NCI-H146 (cell line): ENCODE measurements at places on chromosomes 6 and 20.

- DNase-seq, result no peak
Measured at GRCh38 chr6:130229645-130230044, 6.9 kb upstream of the SAMD3 start.

DNA sequence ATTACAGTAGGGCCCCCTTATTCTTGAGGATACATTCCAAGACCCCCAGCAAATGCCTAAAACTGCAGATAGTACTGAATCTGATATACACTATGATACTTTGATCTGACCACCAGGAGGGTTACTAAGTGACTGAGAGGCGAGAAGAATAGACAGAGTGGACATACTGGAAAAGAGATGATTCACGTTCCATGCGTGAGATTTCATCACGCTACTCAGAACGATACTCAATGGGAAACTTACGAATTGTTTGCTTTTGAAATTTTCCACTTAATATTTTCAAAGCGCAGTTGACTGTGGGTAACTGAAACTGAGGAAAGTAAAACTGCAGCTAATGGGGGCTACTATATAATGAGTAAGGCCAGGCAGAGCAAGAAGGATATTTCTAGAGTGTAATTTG lies 60.8 kb downstream of the STX11 start:
- no peak for DNase-seq

DNA sequence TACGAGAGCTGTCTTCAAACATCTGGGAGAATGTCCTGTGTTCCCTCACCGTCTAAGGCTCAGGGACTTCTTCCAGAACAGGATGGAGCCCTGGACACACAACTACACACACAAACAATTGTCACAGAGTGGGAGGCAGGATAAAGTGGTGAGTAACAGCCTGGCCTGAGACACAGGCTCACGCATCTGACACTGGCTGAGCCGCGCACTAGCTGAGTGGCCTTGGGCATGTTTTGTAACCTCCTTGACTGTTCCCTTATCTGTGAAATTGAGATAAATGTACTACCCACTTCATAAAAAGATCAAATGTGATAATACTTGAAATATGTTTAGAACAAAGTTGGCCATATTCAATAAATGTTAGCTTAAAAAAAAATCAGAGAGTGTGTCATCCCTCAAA lies 132.4 kb upstream of the ARMC2 start:
- no peak for DNase-seq

GRCh38 chr6:89132057-89132456 lies 13.8 kb upstream of the PM20D2 start:
- DNase-seq, result no peak

DNA sequence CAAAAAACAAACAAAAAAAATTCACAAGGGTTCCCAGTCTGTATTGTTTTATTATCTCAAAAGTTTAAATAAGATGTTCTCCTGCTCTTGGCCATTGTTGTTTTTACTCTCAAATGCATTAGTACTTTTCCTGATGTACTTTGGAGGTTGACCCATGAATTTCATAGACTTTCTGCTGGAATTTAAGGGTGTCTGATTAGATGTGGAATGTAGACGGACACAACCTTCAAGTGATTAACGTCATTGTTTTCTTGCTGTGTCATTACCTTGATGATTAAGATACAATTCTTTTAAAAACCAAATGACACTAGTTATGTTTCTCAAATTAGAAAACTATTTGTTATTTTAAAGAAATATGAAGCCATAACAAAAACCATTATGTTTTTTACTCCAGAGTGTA lies 421.4 kb upstream of the RUNX2 start:
- DNase-seq, result no peak

- DNase-seq, result no peak
Measured at GRCh38 chr6:163708466-163708865, 293.9 kb downstream of the QKI start.

DNA sequence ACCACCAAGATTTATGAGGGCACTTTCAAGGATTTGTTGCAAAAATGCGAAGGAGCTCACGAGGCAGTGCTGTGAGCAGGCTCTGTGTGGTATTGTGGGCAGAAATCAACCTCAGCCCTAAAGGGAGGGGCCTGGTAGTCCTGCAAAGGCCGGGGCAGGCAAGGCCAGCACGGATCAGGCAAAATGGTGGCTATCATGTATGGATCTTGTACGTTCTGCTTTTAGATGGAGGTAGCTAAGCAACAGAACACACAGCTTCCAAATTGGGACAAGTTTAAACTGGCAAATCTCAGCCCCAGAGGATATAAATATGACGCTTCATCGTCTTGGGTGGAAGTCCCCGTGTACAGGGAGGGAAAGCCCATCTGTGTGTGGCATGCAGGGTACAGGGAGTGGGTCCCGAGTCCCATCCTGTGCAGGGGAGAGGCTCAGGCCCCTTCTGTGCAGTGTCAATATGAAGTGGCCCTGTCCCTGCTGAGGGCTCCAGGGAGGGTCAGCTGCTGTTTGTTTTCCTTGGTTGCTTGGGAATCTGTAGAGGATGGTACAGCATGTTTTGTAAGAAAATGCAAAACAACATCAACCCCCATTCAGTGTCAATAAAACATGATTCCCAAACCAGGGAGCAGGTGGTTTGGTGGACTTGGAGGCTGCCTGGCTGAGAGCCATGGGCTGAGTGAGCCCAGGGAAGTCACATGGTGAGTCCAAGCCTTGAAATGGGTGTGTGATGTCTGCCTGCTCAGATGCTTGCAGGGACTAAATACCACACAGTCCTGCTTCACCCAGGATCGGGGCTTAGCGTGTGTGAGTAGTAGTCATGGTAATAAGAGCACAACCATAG lies 113.0 kb downstream of the SYCP2 start:
- peak; percentile 71 for DNase-seq

GRCh38 chr20:5592165-5592564 lies 158.0 kb upstream of the SHLD1 start:
- no peak for DNase-seq

GRCh38 chr6:187210-187861 lies 105.0 kb upstream of the DUSP22 start:
- DNase-seq, result no peak

DNA sequence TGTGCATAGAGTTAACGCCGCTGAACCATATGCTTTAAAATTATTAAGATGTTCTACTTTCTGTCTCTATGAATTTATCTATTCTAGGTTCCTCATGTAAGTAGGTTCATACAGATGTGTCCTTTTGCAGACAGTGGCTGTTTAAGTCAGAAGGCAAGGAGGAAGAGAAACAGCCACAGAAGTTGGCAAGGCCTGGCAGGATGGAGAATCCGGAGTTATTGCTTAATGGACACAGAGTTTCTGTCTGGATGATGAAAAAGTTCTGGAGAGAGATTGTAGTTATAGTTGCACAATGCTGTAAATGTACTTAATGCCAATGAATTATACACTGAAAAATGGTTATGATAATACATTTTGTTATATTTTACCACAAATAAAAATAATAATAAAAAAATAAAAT lies 283.6 kb upstream of the CNR1 start:
- no peak for DNase-seq

DNA sequence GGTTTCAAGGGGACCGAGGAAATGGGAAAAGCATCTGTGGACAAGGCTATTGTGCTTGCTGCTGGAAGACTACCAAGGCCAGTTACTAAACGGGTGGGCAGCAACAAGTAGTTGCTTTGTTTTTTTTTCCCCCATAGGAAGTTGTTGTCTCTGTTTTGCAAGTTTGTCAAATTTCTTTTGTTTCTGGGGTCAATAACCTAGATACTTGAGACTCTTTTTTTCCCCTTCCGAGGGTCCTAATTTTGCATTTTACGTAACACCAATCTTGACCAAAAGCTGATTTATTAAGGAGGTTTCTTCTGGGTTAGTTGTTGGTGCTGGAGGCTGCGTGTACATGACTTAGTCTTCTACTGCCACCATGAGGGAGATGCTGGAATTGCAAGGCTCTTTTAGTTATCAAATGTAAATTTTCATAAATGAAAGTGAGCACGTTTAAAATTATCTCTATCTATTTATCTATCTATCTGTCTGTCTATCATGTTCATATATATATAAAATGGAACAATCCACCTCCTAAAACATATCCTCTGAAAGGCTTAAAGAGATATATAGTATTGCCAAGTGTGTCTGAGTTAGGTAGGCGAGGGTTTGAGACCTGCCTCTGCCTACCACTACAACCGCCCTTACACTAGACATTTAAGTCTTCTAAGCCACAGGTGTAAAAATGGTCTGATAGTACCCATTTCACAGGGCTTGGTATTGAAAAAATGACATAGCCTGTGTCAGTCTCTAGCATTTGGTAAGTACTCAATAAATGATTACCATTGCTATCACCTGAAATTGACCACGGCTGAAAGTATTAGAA lies 60.2 kb downstream of the GCLC start:
- DNase-seq, result peak; percentile 63

DNA sequence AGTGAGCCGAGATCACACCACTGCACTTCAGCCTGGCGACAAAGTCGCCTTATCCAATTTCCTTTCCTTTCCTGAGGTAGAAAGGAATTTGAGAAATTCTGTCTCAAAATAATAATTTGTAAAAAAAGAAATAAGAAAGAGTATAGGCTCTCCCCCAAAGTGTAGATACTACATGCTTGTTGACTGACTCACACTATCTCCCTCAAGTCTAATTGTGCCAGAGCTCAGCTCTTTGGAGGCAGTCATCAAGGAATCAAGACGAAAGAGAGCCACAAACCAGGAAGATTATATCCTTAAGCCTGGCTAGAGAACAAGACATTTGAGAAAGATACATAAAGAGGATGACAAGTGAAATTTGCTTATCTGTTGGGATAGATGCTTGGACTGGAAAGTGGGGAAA lies 3.7 kb upstream of the FKBPL start:
- DNase-seq, result no peak

DNA sequence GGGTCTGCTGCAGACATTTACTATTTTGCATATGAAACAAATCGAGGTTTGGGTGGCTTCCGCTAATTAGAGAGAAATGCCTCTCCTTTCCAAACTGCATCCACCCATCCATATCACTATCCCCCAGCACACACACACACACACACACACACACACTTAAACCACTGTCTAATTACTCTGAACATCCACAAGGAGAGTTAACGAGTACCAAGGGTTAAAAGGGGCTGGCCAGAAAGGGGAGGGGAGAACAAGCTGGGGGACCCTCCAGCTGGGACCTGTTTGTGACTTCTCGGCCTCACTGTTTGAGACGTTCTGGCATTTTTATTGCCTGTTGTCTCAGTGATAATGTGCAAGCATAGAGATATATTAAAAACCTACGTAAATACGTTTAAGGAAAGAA lies 261.2 kb downstream of the FOXC1 start:
- DNase-seq, result no peak

DNA sequence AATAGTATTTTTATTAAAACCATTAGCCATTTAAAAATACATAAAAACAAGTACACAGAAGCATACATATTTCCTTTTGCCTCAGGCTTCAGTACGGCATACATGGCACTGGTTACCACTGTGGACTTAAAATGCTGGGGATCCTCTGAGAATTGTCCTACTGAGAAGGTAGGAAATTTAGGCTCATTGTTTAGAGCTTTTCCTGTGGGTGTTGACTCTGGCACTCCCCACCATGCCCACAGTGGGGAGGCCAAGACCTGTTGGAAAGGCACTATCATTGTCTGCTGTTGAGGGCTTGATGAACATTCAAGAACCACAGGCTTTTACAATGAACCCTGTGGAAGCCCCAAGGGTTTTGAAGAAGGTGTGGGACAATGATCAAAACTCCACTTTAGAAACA lies 473.4 kb downstream of the BTBD3 start:
- DNase-seq, result peak; percentile 51

- DNase-seq, result no peak
Measured at GRCh38 chr20:20398123-20398522, 30.2 kb downstream of the INSM1 start.

GRCh38 chr6:2665146-2666070 lies 85.3 kb downstream of the MYLK4 start:
- no peak for DNase-seq

GRCh38 chr6:36862164-36862847 lies 12.3 kb downstream of the PPIL1 start:
- DNase-seq, result no peak

GRCh38 chr6:62999796-63000195 lies 211.5 kb upstream of the FKBP1C start:
- DNase-seq, result no peak

- DNase-seq, result no peak
Measured at GRCh38 chr6:94668876-94669275, 908.5 kb upstream of the MANEA start.
